ENCODE measurements at places on chromosomes 2 and 18.

DNA sequence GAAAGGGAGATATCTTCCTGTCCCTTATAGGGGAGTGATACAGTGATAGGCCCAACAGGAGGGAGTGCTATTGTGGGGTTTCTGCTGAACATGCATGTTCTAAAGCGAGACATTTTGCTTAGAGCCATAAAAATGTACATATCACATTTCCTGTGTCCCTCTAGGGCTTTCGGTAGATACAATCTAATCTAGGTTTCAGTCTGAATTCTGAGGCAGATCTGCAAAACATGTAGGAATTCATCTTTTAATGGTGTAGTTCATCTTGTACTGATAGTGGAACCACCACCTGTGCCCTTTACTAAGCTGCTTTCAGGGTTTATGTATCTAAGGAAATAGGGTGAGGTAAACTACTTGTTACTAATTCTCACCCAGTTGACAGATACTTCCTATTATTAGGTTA, 73.8 kb downstream of the SPTBN1 start:
- no peak for ATAC-seq

DNA sequence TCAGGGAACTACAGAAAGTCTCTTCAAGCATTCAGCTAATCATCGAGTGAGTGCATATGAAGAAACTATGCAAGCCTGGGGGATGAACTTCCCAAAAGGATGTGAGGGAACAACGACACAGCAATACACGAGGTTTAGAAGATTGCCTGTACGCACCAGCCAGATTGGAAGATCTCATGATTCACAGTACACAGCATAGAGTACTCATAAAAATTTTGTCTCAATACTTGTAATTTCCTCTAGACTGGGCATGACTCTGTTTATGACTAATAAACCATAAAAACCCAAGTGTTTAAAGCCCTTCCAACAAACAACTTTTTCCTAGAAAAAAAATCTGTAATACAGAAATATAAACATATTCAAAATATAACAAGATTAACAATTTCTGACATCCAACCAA, 279.7 kb downstream of the KCNJ3 start:
- no peak for ATAC-seq

DNA sequence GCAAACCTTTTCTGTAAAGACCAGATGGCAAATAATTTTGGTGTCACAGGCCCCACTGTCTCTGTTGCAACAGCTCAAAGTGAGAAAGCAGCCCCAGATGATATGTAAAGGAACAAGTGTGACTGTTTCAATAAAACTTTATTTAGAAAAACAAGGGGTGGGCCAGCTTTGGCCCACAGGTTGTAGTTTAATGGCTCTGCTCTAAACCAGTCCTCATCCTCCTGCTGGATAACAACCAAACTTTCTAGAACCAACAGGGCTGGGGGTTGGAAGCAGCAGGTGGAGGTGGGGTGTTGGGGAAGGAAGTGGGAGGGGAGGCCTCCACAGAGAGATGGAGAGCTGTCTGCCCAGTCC, 28.8 kb upstream of the INHBB start:
- no peak for ATAC-seq

GRCh38 chr2:136332436-136333095, 214.6 kb upstream of the CXCR4 start:
- no peak for ATAC-seq

DNA sequence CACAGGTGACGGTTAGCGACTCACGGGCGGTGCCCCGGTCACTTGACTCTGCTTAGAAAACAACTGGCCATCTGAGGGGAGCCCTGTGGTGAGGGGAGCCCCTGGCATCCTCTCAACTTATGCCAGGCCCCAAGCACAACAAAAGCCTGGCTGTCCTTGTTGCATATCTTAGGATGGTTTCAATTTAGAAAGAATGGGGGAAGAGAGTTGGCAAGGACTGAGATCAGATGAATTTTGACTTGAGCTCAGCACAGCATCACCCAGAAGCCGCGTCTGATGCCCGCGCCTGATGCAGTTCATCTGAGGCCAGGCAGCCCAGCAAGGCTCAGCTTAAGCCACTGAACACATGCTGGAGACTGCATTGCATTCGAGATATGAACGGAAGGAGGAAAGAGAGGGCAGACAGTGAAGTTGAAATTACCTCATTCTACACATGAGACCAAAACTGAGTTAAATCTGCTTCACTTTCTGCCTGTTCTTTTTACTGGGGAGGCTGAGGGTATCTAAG, 36.8 kb downstream of the MYT1L start:
- peak; percentile 62 for ATAC-seq

GRCh38 chr2:199770716-199771115, 80.3 kb downstream of the FTCDNL1 start:
- ATAC-seq: no peak

DNA sequence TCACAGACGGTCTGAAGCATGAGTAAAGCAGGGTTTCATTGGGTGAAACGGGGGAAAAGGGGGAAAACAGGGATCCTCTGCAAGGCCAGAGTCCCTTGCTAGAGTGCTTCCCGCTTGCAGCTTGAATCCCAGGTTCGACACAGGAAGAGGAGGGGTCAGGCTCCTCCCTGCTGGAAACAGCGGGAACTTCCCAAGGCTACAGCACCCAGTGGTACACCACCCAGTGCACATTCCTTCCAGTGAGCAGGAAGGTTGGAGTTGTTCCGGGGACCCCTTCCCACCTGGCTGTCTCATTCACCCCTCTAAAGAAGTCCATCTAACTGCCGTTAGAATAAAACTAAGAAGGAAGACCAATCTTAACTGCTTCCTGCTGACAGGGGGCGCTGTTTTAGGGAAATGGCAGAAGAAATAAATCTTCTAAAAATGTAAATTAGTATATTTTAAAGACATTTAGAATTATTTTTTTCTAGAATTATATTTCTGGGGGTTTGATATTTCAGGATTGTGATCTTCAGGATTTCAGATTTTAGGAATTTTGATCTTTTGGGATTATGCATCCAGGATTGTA, 230.9 kb downstream of the RBM43 start:
- no peak for ATAC-seq

DNA sequence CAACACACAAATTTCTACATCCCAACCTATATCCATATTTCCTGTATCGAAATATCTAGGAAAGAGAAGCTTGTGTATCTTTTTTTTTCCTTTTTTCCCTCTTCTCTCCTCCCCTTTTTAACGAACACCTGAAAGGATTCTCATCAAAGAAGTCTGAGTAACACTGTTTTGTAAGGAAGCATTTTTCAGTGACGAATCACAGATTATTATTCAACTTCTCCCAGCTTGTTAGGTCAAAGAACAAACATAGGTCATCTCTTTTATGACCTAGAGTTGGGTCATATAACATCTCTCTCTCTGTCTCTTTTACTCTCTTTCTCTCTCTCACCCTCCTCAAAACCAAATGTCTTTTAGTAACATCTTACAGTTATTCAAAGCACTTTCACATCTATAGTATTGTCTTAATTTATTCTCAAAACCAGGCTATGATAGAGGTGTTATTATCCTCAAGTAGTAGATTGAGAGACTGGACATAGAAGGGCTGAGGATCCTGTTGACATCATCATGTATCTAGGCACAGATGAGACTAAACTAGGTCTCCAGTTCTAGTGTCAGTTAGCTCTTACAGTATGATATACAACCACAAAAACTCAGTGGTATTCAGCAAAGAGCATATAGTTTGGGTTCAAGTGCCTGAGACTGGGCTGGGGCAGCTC, 80.1 kb upstream of the SPOPL start:
- peak; percentile 51 for ATAC-seq

- peak; percentile 45 for ATAC-seq
These were observed 456.5 kb downstream of the FBXO15 start for GRCh38 chr18:73691118-73691517.

GRCh38 chr2:217710211-217710765, 292.5 kb downstream of the TNS1 start:
- ATAC-seq: no peak

DNA sequence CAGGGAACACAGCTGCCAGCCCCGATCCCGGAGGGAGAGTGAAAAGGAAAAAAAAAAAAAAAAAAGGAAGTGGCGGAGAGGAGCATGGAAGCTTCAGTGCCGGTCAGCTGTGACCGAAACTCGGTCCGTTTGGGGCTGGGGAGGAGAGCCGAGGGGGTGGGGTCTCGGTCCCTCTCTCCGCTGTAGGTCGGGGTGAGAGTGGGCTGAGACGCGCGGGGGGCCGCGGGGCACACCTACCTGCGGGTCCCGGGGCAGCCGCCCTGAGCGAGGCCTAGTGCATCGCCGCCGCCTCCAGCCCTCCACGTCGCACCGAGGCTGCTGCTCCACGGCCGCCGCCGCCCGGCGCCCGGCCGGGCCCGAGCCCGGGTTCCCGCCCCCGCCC, 536 bp downstream of the VPS54 start:
- ATAC-seq: peak; percentile 70

DNA sequence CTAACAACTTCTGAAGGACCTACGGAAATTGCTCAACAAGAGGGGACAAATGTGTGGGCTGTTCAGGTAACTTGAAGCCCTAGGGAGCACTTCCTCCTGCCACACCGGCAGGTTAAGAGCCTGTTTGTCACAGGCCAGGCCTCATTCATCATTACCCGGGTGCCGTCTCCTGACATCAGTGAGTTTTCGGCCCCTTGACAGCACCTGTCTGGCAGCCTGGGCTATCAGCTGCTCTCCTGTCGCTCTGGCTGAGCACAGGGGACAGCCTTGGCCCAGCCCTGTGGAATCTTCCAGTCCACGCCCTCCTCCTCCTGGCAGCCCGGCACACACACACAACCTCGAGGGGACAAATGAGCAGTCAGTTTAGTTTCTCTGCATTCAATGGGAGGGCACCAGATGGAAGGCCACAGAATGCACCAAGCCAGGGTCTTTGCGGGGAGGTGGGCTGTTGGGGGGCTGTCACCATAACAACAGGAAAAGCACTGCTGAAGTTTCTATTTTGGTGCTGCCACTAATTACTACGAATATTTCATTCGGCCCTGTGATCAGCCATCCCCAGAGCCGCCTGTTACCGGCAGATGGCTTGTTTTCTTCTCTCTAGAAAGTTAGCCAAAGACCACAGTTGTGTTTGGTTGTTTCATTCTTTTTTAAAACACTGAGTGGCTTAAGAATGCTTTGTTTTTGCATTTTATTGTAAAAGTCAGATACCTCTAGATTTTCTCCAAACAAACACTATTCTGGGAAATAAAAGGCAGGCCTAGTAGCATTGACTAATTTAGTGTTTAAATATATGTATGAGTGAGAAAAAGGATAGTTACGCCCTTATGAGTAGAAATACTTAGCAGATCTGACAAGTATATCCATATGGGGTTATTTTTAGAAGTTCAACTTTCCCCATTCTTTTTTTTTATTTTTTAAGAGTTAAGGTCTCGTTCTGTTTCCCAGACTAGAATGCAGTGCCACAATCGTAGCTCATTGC, 189.9 kb upstream of the NDUFV2 start:
- ATAC-seq: no peak

- ATAC-seq: no peak
These were observed 84.6 kb downstream of the EIF2AK3 start for GRCh38 chr2:88542668-88543067.

GRCh38 chr2:15784886-15785801, 155.2 kb upstream of the MYCN start:
- no peak for ATAC-seq

GRCh38 chr2:4174796-4175195, 471.4 kb downstream of the DCDC2C start:
- ATAC-seq: no peak

DNA sequence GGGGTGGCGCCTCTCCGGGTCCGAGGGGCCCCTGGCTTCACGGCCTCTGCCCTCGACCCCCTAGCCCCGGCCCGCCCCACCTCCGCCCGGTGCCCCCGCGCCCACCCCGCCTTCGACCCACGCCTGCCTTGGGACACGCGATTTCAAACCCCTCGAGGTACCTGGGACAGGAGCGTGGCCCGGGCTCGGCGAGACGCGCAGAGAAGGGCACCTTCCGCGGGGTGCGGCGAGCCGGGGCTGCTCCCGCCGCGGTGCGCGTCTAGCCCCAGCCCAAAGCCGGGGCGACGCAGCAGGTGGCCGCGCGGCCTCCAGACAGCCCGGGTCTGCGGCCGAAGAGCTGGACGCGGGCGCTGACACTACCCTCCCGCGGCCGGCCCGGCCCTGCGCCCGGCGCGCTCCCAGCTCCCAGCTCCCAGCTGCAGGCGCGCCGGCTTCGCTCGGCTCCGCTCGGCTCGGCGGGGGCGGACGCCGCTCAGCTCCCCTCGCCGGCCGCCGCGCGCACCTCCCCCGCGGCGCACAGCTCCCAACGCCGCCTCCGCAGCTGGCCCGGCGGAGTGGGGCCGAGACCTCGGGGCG, at the start of gene CRACDL:
CRACDL (minus strand) TSS at position 449 of the 576 bp plus-strand sequence. CDS start 89,425 bp downstream, outside the sequence.
- ATAC-seq: peak; percentile 70

GRCh38 chr2:8648441-8649213, 33.2 kb upstream of the ID2 start:
- no peak for ATAC-seq

GRCh38 chr2:224819075-224819474, 102.9 kb upstream of the CCDC195 start:
- no peak for ATAC-seq

GRCh38 chr2:43073401-43073825, 153.0 kb downstream of the ZFP36L2 start:
- ATAC-seq: no peak

GRCh38 chr18:74895686-74896085, 298.0 kb downstream of the ZNF407 start:
- peak; percentile 43 for ATAC-seq
